ENCODE measurements at places on chromosomes 7 and 10. TPM values are rescaled to one million over a fixed set of nuclear protein-coding genes. Genes with fewer than 3 reads are reported as not detected.

Gene INMT
- 2.4 TPM for polyA plus RNA-seq

Gene CDK1
- 1.5 TPM for polyA plus RNA-seq

Gene CDHR1
- polyA plus RNA-seq: 0.03 TPM

Gene FGFBP3
- polyA plus RNA-seq: 0.66 TPM

Gene SLC13A4
- polyA plus RNA-seq: 0.03 TPM

Gene CHST12
- polyA plus RNA-seq: 7.7 TPM

Gene ZNF107
- 0.41 TPM for polyA plus RNA-seq

Gene AUTS2
- 5.0 TPM for polyA plus RNA-seq

Gene OPN1SW
- polyA plus RNA-seq: not detected

- no peaks in the 10 kb centered on the region for H3K36me3 ChIP-seq
- no peak for DNase-seq
- no peaks in the 10 kb centered on the region for H3K27me3 ChIP-seq
- peak overlapping the region; percentile 54 for H3K27ac ChIP-seq
Measured at GRCh38 chr10:133377818-133378250, 1.2 kb upstream of the PAOX start.

DNA sequence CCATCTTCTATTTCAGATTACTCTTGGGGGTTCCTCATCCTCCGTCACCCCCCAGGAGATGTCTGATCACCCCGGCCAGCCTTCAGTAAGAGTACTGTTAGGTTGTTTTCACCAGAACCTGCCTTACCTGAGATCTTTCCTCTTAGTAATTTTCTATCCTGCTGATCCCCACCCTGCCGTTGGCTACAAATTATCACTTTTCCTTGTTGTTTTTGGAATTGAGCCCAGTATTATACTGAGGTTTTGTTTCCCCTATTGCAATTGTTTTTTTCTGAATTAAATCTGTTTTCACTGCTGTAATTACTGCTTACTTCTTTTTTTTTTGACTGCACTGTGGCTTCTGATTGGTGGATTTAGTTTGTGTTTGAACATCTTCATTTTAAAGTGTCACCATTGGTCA is 14.7 kb downstream of the SPAM1 start:
- H3K27ac ChIP-seq: no peak overlapping the region
- no peaks in the 10 kb centered on the region for H3K4me1 ChIP-seq
- DNase-seq: no peak
- no peaks in the 10 kb centered on the region for H3K36me3 ChIP-seq
- no peak overlapping the region for H3K4me3 ChIP-seq

GRCh38 chr7:103875718-103876117 is 113.7 kb downstream of the RELN start:
- no peaks in the 10 kb centered on the region for H3K27me3 ChIP-seq
- H3K4me1 ChIP-seq: no peaks in the 10 kb centered on the region
- no peaks in the 10 kb centered on the region for H3K36me3 ChIP-seq
- no peak for DNase-seq

- H3K36me3 ChIP-seq: peaks cover 86% of the 10 kb centered on the region
- no peaks in the 10 kb centered on the region for H3K27me3 ChIP-seq
- DNase-seq: no peak
- H3K27ac ChIP-seq: no peak overlapping the region
Measured at GRCh38 chr7:76064208-76064970, 16.5 kb downstream of the MDH2 start.

- no peaks in the 10 kb centered on the region for H3K27me3 ChIP-seq
- DNase-seq: no peak
Measured at GRCh38 chr7:50492770-50493519, 42.8 kb upstream of the FIGNL1 start.

GRCh38 chr7:140348161-140348849 is 50.0 kb downstream of the SLC37A3 start:
- no peak overlapping the region for H3K27ac ChIP-seq
- no peaks in the 10 kb centered on the region for H3K36me3 ChIP-seq
- H3K4me3 ChIP-seq: no peak overlapping the region
- no peak for DNase-seq
- no peaks in the 10 kb centered on the region for H3K27me3 ChIP-seq
- H3K4me1 ChIP-seq: no peaks in the 10 kb centered on the region

GRCh38 chr10:13784067-13784466 is 197.3 kb downstream of the PRPF18 start:
- no peak overlapping the region for H3K4me3 ChIP-seq
- H3K27me3 ChIP-seq: no peaks in the 10 kb centered on the region
- no peaks in the 10 kb centered on the region for H3K36me3 ChIP-seq
- no peak for DNase-seq

GRCh38 chr7:280461-280860 is 9.5 kb upstream of the FOXL3 start:
- no peaks in the 10 kb centered on the region for H3K4me1 ChIP-seq
- no peaks in the 10 kb centered on the region for H3K27me3 ChIP-seq

DNA sequence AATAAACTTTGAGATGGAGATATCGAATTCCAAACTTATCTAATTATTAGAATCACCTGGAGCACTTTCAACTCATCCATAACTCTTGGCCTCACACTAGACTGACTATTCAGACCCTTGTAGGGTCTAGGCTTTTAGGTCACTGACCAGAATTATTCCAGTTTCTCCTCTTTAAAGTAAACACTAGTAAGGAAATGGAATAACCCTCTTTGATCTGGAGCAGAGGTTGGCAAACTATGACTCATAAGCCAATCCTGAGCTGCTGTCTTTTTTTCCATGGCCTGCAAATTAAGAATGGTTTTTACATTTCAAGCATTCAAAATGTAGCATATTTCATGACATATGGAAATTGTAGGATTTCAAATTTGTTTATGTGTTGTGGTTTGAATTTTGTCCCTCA is 1601.9 kb downstream of the REEP3 start:
- H3K4me1 ChIP-seq: no peaks in the 10 kb centered on the region
- H3K4me3 ChIP-seq: no peak overlapping the region
- H3K27ac ChIP-seq: no peak overlapping the region
- no peaks in the 10 kb centered on the region for H3K36me3 ChIP-seq
- H3K27me3 ChIP-seq: no peaks in the 10 kb centered on the region
- no peak for DNase-seq

DNA sequence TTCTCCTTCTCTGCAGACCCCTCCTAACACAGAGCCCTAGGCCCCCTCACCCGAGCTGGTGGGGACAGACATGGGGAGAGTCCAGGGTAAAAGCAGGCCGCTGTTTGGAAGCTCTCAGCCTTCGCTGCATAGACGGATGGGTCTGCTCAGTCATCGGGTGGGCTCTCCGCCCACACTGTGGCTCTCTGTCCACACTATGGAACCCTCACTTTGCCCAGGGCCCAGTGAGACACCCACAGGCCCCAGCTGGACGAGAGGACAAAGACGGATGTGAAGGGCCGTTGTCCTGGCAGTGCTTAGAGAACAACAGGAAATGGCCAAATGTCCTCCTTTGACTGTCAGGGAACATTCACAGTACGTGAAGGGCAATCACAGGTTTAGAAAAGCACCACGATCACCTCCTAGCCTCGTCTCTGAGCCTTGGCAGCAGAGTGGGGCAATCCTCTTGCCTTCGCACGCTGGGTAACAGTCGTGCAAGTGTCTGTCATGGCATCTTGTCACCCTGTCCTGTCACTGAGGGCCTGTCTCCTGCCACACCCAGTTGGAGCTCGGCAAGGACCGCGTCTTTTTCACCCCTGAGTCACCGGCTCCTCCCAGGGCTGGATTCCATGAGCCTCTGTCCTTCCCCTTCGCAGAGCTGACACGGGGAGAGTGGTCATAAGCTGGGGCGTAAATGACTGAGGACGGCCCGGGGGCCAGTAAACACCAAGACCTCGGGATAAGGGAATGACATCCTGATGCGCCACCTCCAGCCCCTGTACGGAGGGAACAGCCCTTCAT is 80.6 kb downstream of the PRKAG2 start:
- no peaks in the 10 kb centered on the region for H3K36me3 ChIP-seq
- H3K27me3 ChIP-seq: no peaks in the 10 kb centered on the region
- DNase-seq: peak; percentile 81
- peaks cover 33% of the 10 kb centered on the region for H3K4me1 ChIP-seq
- H3K4me3 ChIP-seq: no peak overlapping the region

DNA sequence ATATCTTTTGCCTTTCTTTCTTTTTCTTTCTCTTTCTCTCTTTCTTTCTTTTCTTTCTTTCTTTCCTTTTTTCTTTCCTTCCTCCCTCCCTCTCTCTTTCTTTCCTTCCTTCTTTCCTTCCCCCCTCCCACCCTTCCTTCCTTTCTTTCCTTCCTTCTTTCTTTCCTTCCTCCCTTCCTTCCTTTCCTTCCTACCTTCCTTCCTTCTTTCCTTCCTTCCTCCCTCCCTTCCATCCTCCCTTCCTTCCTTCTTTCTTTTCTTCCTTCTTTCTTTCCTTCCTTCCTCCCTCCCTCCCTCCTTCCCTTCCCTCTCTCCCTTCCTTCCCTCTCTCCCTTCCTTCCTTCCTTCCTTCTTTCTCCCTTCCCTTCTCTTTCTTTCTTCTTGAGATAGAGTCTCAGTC is 25.5 kb upstream of the CALN1 start:
- H3K27me3 ChIP-seq: no peaks in the 10 kb centered on the region
- no peak for DNase-seq
- no peaks in the 10 kb centered on the region for H3K36me3 ChIP-seq
- no peaks in the 10 kb centered on the region for H3K4me1 ChIP-seq

GRCh38 chr7:47320296-47320695 is 261.6 kb downstream of the TNS3 start:
- DNase-seq: no peak
- H3K4me3 ChIP-seq: no peak overlapping the region
- H3K36me3 ChIP-seq: no peaks in the 10 kb centered on the region
- no peak overlapping the region for H3K27ac ChIP-seq
- H3K27me3 ChIP-seq: no peaks in the 10 kb centered on the region

DNA sequence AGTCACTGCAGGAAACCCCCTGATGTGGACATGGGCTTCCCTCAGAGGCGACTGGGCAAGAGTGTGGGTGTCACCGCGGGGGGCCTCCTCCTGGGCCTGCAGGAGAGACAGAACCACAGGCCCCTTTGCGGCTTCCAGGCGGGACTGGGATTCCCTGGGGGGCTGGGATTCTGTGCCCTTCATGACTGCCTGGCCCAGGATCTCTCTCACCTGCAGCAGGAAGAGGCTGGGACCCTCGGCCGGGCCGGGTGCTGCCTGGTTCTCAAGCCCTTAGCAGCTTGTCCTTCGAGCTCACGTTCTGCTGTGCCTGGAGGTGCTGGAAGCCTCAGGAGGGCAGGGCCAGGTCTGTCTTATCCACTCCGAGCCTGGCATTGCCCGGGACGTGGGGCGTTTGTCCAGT is 11.8 kb downstream of the SUN1 start:
- no peaks in the 10 kb centered on the region for H3K4me1 ChIP-seq
- no peaks in the 10 kb centered on the region for H3K36me3 ChIP-seq
- no peak overlapping the region for H3K27ac ChIP-seq

DNA sequence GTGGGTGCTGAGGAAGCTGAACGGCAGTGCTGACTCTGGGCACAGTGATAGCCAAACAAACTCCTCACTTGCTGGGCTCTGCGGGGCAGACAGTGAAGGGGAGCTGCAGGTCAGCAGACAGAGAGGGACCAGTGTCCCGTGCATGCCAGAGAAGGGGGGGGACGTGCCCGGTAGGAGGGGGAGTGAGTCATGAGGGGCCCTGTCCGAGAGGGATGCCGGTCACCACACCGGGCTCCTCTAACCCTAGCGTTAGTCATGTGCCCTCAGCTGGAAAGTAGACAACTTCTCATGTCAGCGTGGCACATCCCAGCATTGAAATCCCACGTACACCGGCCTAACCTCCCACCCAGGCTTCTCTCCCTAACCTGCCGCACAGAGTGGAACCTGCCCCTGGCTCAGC is 117.1 kb upstream of the DPP6 start:
- H3K27ac ChIP-seq: no peak overlapping the region
- no peaks in the 10 kb centered on the region for H3K4me1 ChIP-seq
- H3K4me3 ChIP-seq: no peak overlapping the region
- DNase-seq: no peak
- H3K27me3 ChIP-seq: no peaks in the 10 kb centered on the region

DNA sequence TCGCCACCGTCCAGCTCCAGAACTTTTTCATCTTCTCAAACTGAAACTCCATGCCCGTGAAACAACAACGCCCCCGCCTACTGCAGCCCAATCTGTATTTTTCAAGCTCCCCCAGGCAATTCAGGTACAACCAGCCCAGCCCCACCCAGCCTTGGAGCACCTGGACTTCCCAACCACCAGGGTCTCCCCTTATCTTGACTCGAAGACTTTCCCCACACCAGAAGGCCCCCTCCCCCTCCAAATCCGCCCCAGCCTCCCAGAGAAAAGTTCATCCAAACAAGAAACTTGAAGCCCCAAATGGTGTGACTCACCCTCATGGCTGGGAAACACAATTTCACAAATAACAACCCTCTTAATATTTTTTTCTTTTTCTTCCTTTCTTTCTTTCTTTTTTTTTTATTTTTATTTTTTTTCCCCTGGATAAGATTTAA is 10.6 kb downstream of the ZCCHC24 start:
- H3K4me3 ChIP-seq: peak overlapping the region; percentile 31
- peak overlapping the region; percentile 90 for H3K27ac ChIP-seq
- DNase-seq: peak; percentile 46
- peaks cover 76% of the 10 kb centered on the region for H3K4me1 ChIP-seq
- H3K27me3 ChIP-seq: no peaks in the 10 kb centered on the region
- no peaks in the 10 kb centered on the region for H3K36me3 ChIP-seq

GRCh38 chr7:74217455-74218342 is 7.9 kb downstream of the LAT2 start:
- H3K27ac ChIP-seq: no peak overlapping the region
- H3K4me3 ChIP-seq: no peak overlapping the region

GRCh38 chr10:69107699-69108098 is 16.3 kb upstream of the VPS26A start:
- no peaks in the 10 kb centered on the region for H3K27me3 ChIP-seq
- H3K27ac ChIP-seq: no peak overlapping the region
- H3K36me3 ChIP-seq: no peaks in the 10 kb centered on the region
- no peaks in the 10 kb centered on the region for H3K4me1 ChIP-seq

GRCh38 chr10:127577376-127578258 is 28.5 kb downstream of the NPS start:
- no peaks in the 10 kb centered on the region for H3K4me1 ChIP-seq
- no peak overlapping the region for H3K27ac ChIP-seq
- H3K36me3 ChIP-seq: no peaks in the 10 kb centered on the region

GRCh38 chr7:74344786-74345185 is 55.6 kb downstream of the CLIP2 start:
- H3K36me3 ChIP-seq: no peaks in the 10 kb centered on the region
- H3K4me1 ChIP-seq: no peaks in the 10 kb centered on the region
- no peaks in the 10 kb centered on the region for H3K27me3 ChIP-seq
- no peak overlapping the region for H3K4me3 ChIP-seq
- DNase-seq: no peak
- H3K27ac ChIP-seq: no peak overlapping the region

DNA sequence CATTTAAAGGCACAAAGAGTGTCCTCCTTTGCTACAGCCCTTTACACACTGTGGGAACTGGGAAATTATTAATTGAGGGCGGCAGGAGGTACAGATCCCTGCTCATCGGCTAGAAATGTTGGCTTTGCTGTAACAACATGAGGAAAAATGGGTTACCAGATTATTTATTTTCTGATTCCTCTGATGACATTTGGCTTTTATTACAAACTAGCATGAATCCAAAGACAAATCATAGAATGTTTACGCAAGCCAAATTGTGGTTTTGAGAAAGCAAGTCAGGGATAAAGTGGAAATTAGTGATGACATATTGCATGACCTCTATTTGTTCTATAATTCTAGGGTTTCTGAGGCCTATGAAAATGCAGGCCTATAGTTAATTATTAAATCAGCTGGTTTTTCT is 126.1 kb upstream of the TMEM196 start:
- no peaks in the 10 kb centered on the region for H3K27me3 ChIP-seq
- no peaks in the 10 kb centered on the region for H3K4me1 ChIP-seq
- DNase-seq: no peak
- H3K4me3 ChIP-seq: no peak overlapping the region
- no peaks in the 10 kb centered on the region for H3K36me3 ChIP-seq
